ENCODE measurements at places on chromosomes 7 and 10.

GRCh38 chr10:122348935-122349361, 25.6 kb upstream of the PLEKHA1 start:
- no peak for DNase-seq

GRCh38 chr10:34205452-34205851, 609.6 kb downstream of the PARD3 start:
- DNase-seq: no peak

GRCh38 chr7:28069807-28070206, 110.8 kb downstream of the JAZF1 start:
- no peak for DNase-seq

- DNase-seq: no peak
These were observed 364.3 kb upstream of the PLXDC2 start for GRCh38 chr10:19451937-19452336.

- DNase-seq: no peak
These were observed 44.1 kb downstream of the CUL2 start for GRCh38 chr10:35046074-35046473.

GRCh38 chr7:142437741-142438140, 179.9 kb upstream of the PRSS58 start:
- DNase-seq: no peak

- no peak for DNase-seq
These were observed 672 bp upstream of the DDX56 start for GRCh38 chr7:44574287-44574872.

DNA sequence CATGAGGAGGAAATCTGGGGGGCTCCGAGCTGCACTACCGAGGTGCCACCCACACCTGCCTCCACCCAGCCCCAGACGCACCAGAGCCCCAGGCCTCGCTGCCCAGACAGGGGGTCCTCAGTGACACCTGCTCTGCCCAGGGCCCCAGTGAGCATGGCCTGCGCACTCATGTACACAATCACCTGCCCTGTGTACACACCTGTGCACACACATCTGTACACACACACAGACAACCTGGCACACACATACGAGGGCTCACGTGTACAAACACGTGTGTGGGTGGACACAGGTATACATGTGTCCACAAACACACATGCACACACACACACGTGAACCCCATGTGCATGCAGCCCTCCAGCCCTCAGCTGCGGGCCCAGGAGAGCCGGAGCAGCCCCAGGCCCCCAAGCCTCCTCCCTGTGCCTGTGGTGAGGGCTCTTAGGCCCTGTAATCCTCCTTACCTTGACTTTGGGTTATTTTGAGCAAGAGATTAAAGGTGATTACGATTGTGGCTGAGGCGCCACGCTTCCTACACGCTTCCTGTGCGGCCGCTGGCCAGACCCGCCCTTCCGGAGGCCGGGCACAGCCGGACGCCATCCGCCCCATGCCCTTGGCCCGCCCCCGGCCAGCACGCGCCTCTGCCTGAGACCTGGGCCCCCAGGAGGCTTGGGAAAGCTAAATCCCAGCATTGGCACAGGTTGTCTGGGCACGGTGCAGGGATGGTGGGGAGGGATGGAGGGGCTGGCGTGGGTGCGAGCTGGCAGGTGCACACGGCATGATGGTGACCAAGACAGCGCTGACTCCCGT, 71.9 kb downstream of the ELFN1 start:
- DNase-seq: peak; percentile 91

DNA sequence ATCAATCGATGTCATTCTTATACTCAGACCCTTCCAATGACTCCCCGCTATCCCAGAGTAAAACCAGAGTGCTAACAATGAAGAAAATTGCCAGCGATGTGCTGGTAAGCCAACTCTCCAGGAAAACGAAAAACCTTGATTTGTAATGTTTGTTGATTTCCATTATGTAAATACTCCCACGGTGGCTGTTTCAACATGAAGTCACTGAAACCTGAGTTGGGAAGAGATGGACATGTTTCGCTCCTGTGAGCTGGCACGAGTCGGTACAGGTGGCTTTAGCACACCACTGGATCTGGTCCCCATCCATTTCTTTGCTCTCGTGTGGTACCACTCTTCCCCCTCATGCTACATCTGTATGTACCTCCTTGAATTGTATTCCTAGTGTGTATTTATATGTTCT, 52.9 kb downstream of the AP3M1 start:
- no peak for DNase-seq

- DNase-seq: peak; percentile 82
These were observed 59.6 kb upstream of the CAPZA2 start for GRCh38 chr7:116802746-116803152.

DNA sequence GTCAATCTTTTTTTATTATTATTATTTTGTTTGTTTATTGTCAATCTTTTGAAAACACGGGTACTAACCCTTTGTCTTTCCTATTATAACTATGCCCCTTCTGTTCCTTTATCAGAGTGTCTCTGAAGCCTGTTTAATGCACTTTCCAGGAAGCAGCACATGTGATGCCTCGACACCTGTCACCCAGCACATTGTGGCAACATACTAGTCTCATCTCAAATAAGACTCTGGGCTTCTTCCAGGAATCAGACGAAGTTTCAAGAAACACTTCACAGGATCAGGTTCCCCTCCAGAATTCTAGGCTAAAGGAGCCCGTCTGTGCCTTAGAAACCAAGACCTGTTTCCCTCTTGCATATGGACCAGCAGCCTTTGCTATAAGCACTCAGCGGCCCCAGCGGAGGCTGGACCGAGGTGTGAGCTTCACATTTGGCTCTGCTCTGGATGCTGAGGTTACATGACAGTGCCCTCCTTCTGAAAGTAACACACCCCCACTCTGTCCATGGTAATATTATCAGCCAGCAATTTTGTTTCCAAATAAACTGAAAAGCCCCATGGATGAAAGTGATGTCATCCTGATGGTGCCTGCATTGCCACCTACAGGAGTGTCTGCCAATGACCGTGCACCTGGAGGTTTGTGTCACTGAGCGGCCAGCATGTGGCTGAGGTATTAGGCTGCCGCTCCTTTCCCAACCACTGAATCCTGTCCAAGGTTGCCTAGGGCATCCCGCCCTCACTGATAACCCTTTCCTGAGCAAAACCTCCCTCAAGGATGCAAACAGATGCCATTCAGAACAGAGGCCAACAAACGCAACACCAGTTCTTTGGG, 38.1 kb downstream of the MKI67 start:
- no peak for DNase-seq

- DNase-seq: no peak
These were observed 79.5 kb downstream of the DIP2C start for GRCh38 chr10:609868-610545.
